Anterior cingulate cortex (tissue), 58 donors: ENCODE measurements at places on chromosomes 12 and 14.

- DNase-seq, result no peak
Measured at GRCh38 chr14:31510855-31511254, 23.0 kb upstream of the GPR33 start.

GRCh38 chr14:76716285-76716684, 45.0 kb upstream of the VASH1 start:
- no peak for DNase-seq

DNA sequence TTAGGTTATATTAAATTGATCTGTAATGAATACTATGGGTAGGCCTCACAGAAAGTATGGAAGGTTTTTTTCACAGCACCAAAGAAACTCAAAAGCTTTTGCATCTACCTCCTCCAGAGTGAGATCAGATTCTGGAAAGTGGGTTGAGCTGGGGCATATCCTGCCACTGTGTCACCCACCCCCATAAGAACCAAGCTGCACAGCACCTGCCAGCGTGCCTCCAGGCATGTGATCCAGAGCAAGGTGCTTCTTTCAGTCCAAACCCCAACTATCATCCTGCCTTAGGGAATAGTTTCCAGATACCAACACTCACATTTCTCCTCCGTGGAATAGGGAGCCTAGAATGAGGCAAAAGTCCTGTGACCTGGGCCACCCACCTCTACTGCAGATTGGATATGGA, 42.6 kb upstream of the PRB2 start:
- DNase-seq, result no peak

DNA sequence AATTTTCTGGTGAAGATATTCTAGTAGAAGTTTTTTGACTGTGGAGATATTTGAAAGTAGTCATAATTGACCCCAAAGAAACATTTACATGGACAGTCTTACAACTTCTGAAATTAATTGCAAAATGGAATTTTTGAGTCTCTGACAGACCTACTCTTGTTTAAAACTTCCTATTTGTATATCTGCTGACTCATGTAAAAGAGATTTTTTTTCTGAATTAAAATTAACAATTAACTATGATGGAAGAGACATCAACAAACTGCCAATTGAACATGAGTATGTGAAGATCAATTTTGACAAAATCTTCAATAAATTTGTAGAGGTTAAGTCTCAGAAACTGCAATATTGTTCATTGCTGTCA, 108.5 kb upstream of the MAX start:
- DNase-seq, result no peak
